Effector memory CD4-positive, alpha-beta T cell (primary cell): ENCODE measurements at places on chromosomes 4 and X.
A peak's percentile ranks its signal among the peaks of the same experiment; 100 is the strongest.

DNA sequence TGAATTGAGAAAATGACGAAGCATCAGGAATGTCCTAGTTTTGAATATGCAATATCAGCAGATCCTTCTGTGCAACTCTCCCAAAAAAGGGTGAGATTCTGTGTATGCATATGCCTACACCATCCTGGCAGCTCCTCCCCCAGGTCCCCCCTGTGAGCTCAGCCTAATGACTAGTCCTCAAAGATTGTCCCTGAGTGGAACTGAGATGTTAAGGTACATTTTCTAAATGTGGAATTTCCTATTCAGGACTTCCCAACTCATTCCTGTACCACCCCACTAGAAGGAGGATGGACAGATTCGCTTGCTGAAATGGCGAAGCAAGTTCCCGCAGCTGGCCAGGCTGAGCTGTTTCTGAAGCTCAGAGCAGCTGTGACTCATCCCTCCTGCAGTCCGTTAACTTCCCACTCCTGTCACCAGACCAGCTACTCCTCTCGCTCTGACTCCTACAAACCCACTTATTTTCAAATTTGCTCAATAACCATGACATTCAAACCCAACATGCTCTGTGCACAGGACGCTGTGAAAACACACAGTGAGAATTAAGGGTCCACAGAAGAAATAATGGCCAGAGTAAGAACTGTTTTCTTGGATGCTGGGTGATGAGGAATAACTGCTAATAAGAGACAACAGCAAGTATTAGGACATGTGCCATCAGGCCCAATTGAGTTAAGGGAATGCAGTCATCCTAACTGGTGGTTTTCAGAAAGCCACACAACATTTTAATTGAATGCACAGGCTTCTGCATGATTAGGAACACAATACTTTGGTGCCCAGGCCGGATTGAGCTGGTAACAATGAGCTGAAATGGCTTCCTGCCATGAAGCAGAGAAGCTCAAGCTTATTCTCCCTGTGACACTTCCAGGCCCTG is 40.0 kb upstream of the IRF2 start:
- no peaks in the 10 kb centered on the region for H3K27me3 ChIP-seq
- H3K36me3 ChIP-seq: no peaks in the 10 kb centered on the region
- no peak overlapping the region for H3K27ac ChIP-seq
- H3K4me3 ChIP-seq: no peak overlapping the region

- DNase-seq: no peak
- no peak overlapping the region for H3K4me3 ChIP-seq
Measured at GRCh38 chr4:178082906-178083305, 640.7 kb upstream of the AGA start.

- H3K4me3 ChIP-seq: no peak overlapping the region
- no peaks in the 10 kb centered on the region for H3K27me3 ChIP-seq
- no peaks in the 10 kb centered on the region for H3K36me3 ChIP-seq
- no peak overlapping the region for H3K27ac ChIP-seq
- no peak for DNase-seq
Measured at GRCh38 chrX:20066968-20067708, 49.6 kb downstream of the MAP7D2 start.

DNA sequence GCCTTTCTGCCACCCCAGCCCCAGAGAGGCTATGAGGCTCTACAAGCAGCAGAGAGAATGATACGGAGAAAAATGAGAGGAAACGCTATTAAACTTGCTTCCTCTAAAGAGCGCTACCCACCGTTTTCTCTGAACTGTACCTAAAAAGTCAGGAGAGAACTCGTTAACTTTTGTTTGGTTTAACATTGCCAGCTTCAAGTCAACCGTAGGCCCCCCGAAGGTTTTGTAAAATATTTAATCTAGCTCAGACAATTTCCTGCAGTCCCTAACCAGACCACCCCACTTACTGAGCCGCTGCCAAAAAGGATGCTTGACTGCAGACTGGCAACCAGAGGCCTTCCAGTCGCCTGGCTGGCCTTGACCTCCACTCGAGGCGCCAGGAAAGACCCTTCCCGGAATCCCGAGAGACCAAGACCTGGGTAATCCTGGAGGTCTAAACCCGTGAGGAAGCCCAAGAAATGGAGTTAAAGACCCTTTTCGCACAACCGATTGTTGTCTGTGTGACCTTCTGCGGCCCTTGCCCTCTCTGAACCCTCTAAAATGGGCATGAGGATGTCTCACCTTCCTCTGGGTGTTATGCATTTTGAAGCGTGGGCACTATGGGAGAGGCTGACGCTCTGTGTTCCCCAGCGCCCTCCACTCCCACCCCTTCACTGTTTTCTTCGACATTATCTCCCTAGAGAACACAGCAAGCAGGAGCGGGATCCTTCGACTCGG is 86.3 kb downstream of the BCOR start:
- DNase-seq: no peak
- H3K27ac ChIP-seq: no peak overlapping the region
- no peaks in the 10 kb centered on the region for H3K36me3 ChIP-seq
- H3K27me3 ChIP-seq: peaks cover 9% of the 10 kb centered on the region
- no peak overlapping the region for H3K4me3 ChIP-seq

GRCh38 chrX:45134315-45134731 is 66.4 kb downstream of the DIPK2B start:
- no peak for DNase-seq
- no peak overlapping the region for H3K4me3 ChIP-seq
- no peak overlapping the region for H3K27ac ChIP-seq
- no peaks in the 10 kb centered on the region for H3K4me1 ChIP-seq
- H3K36me3 ChIP-seq: no peaks in the 10 kb centered on the region

DNA sequence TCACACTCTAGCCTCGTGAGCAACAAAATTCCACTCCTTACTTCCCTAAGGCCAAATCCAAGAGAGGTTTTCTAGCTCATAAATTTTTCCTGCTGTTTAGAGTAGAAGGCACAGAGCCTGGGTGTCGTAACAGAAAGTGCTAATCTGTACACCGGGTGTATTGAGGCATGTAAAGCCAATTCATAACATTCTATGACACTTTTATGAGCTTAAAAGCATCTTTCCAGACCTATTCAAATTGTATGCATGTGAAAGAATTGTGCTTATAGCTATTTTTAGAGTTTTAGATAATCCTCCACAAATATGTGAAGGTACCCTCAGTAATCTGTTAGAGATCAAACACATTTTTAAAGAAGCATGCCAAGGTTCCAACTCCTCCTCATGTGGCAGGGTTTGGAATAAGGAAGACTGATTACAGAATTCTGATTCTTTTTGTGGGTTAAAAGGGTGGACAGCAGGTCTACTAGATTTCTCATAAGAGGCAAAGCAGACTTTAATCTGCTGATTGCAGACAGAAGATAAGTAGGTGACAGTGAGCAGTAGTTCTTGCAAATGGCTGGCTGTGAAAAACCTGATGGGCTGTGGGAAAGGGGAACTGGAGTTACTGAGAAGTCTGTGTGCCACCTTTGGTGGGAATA is 25.5 kb upstream of the LRCH2 start:
- H3K36me3 ChIP-seq: no peaks in the 10 kb centered on the region
- no peaks in the 10 kb centered on the region for H3K4me1 ChIP-seq
- no peak for DNase-seq
- H3K27me3 ChIP-seq: no peaks in the 10 kb centered on the region
- no peak overlapping the region for H3K27ac ChIP-seq

DNA sequence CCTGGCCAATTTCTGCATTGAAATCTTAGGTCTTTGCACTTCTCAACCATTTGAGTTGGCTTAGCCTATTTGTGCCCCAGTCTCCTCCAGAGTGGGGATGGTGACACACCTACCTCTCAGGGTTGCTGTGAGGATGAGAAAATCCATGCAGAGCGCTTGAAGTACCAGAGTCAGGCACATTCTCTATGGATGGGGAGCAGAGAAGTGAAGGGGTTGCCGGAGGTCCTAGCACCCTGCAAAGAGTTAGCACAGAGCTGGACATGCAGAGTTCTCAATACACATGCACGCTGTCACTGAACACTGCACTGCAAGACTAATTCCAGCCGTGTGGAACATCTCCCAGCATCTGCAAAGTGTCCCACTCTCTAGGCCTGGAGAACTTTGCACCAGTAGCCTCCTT is 2.6 kb upstream of the STK32B start:
- no peak overlapping the region for H3K4me3 ChIP-seq
- H3K27me3 ChIP-seq: no peaks in the 10 kb centered on the region
- H3K4me1 ChIP-seq: peaks cover 6% of the 10 kb centered on the region

- no peaks in the 10 kb centered on the region for H3K4me1 ChIP-seq
- H3K36me3 ChIP-seq: no peaks in the 10 kb centered on the region
- H3K4me3 ChIP-seq: no peak overlapping the region
- no peak for DNase-seq
Measured at GRCh38 chrX:150990910-150991309, 7.8 kb downstream of the HMGB3 start.

DNA sequence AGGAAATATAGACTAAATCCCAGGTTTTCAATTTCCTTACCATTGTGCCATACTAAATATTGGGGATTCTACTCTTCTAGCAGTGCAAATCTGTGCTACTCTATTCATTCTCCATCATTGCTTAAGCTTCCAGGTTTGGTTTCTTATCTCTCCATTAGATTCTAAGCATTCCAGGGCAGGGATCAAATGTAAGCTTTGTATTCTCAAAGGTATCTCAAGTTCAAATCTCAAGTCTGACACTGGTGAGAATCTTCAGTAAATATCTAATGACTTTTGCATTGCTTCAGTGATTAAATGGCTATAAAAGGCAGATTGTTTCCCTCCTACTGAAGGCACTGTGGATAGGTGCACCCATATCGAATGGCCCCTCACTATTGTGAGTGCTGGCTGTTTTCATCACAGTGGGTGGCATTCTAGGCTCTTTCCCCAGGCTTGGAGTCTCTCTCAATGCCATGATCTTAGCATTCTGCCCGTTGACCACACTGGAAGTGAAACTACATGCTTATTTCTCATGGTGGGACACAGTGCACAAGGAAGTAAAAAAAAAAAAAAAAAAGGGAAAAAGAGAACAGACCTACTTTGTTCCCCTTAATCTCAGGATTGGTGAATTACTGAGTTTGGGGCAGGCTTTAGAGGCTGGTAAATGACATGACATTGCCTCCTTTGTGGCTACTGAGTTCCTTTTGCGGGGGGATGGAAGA is 28.7 kb downstream of the FAM9C start:
- no peak overlapping the region for H3K27ac ChIP-seq
- H3K27me3 ChIP-seq: no peaks in the 10 kb centered on the region
- H3K4me1 ChIP-seq: peaks cover 4% of the 10 kb centered on the region
- DNase-seq: no peak

DNA sequence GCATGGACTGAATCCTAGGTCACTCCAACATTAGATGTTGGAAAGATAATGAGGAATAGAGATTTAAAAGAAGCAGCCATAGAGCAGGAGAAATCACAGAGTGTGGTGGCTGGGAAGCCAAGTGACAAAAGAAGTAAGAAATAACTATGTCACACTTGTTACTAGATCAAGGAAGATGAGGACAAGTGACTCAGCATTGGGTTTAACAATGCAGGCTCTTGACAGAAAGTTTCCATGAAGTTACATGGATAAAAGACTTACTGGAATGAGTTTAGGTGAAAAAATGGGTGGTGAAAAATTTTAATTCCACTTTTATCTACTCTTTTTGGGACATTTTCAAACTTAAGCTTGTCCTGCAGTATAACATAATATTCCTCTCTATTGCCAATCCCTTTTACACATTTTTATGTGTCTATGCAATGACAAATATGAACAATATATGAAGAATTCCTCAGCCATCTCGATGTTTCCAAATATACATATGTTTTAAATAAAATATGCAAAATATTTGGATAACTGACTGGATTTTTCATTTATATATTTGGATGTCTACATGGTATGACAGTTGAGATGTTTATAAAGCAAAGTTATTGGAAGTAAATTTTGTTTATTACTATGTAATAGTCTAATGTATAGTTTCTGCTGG is 462.6 kb downstream of the IL15 start:
- no peak overlapping the region for H3K27ac ChIP-seq
- no peaks in the 10 kb centered on the region for H3K27me3 ChIP-seq
- H3K4me1 ChIP-seq: no peaks in the 10 kb centered on the region
- peaks cover 47% of the 10 kb centered on the region for H3K36me3 ChIP-seq
- no peak for DNase-seq
- no peak overlapping the region for H3K4me3 ChIP-seq

DNA sequence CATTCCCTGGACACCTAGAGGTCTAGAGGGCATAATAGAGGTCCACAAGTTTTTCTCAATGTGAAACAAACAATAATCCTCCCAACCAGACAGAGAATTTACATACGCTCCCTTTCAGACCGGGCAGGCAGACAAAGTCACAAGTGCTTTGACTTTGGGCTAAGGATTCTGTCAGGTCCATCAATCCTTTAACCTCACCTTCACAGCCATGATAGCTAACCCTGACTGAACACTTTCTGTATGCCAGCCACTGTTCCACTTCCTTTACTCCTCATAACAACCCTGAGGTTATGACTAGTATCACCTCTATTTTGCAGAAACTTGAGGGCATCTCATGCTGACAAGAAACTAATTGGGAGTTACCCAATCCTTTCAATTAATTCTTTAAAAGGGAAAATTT is 118.8 kb upstream of the AFF2 start:
- H3K36me3 ChIP-seq: no peaks in the 10 kb centered on the region
- H3K27ac ChIP-seq: peak overlapping the region; percentile 60
- peak overlapping the region; percentile 30 for H3K4me3 ChIP-seq
- H3K4me1 ChIP-seq: no peaks in the 10 kb centered on the region

DNA sequence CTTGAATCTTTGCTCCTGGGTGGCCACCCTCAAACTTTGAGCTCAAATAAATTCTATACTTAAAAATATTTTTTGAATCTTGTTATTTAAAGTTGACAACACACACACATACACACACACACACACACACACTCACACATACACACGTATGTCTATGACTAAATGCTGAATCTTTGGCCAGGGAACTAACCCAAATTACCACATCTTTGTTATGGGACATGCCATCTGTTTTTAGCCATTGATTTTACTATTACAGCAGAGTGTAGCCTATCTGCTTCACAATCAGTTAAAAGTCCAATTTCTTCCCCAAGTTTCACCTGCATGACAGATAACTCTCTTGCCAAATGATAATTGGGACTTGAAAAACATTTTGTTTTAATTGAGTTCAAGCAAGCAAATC is 45.0 kb upstream of the USP46 start:
- H3K36me3 ChIP-seq: no peaks in the 10 kb centered on the region
- H3K4me1 ChIP-seq: no peaks in the 10 kb centered on the region
- no peaks in the 10 kb centered on the region for H3K27me3 ChIP-seq
- no peak for DNase-seq

- no peak overlapping the region for H3K4me3 ChIP-seq
- H3K27ac ChIP-seq: no peak overlapping the region
- H3K36me3 ChIP-seq: no peaks in the 10 kb centered on the region
- no peaks in the 10 kb centered on the region for H3K4me1 ChIP-seq
Measured at GRCh38 chrX:21986596-21986995, 45.5 kb upstream of the PHEX start.

DNA sequence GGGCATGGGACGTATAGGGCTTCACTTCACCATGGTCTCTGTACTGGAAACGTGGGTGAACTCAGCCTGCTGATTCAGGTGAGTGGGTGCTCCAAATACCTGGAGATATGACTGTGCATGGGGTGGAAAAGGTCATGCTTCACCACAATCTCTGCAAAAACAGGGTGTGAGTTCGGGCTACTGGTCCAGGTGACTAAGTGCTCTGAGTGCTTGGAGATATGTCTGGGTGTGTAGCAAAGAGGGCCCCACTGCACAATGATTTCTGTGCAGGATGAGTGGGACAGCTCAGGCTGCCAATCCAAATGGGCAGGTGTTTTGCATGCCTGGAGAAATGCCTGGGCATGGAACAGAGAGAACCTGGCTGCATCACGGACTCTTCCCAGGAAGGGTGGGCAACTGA is 11.2 kb upstream of the CPXCR1 start:
- H3K27me3 ChIP-seq: no peaks in the 10 kb centered on the region
- no peaks in the 10 kb centered on the region for H3K36me3 ChIP-seq
- H3K4me1 ChIP-seq: no peaks in the 10 kb centered on the region
- H3K27ac ChIP-seq: no peak overlapping the region
- no peak overlapping the region for H3K4me3 ChIP-seq

- no peaks in the 10 kb centered on the region for H3K27me3 ChIP-seq
Measured at GRCh38 chrX:45622042-45622423, 421.4 kb upstream of the DIPK2B start.
